Vein endothelial cell (primary cell): ENCODE measurements at places on chromosomes 2 and 18. TPM values are rescaled to one million over a fixed set of nuclear protein-coding genes. Genes with fewer than 3 reads are reported as not detected.

The ICOS gene
- total RNA-seq: not detected in 2 replicates

The SP140L gene
- total RNA-seq: 8.5 and 15.4 TPM in 2 replicates

The CD8B gene
- total RNA-seq: not detected in 2 replicates

The ALPI gene
- total RNA-seq: not detected in 2 replicates

The CGREF1 gene
- total RNA-seq: 3.2 and 8.5 TPM in 2 replicates

The APCDD1 gene
- total RNA-seq: 0.33 TPM in 1 of 2 replicates, not detected in the other

The KIAA2012 gene
- not detected in 2 replicates for total RNA-seq

The SOWAHC gene
- total RNA-seq: 2.9 and 6.2 TPM in 2 replicates

The ZRANB3 gene
- 5.9 and 8.0 TPM in 2 replicates for total RNA-seq

The DNAH6 gene
- under 0.01 TPM in 2 replicates for total RNA-seq

The FAM161A gene
- total RNA-seq: 0.65 and 1.7 TPM in 2 replicates

The VAMP5 gene
- 40.1 and 44.1 TPM in 2 replicates for total RNA-seq

The ITGB6 gene
- under 0.01 and 0.10 TPM in 2 replicates for total RNA-seq

The CKAP2L gene
- total RNA-seq: 6.2 and 12.2 TPM in 2 replicates

The METTL4 gene
- total RNA-seq: 8.5 and 12.7 TPM in 2 replicates

The RAB17 gene
- 2.3 and 9.5 TPM in 2 replicates for total RNA-seq

The C2orf74 gene
- 1.3 and 5.9 TPM in 2 replicates for total RNA-seq

The ANO7 gene
- 1.6 and 1.9 TPM in 2 replicates for total RNA-seq

The NT5DC4 gene
- total RNA-seq: not detected in 2 replicates

The HOXD13 gene
- total RNA-seq: not detected in 2 replicates

The TMEM182 gene
- 0.48 and 0.98 TPM in 2 replicates for total RNA-seq

The C2orf66 gene
- under 0.01 and 0.38 TPM in 2 replicates for total RNA-seq

The IL36RN gene
- not detected in 2 replicates for total RNA-seq

The TBR1 gene
- total RNA-seq: under 0.01 and 0.10 TPM in 2 replicates

The SCYGR5 gene
- not detected in 2 replicates for total RNA-seq

The NBEAL1 gene
- 24.5 and 32.7 TPM in 2 replicates for total RNA-seq

The CD28 gene
- total RNA-seq: under 0.01 TPM in 2 replicates

The STPG4 gene
- 0.29 and 0.33 TPM in 2 replicates for total RNA-seq

The CRYGD gene
- not detected in 2 replicates for total RNA-seq

The CLEC4F gene
- total RNA-seq: not detected in 2 replicates

The WDR54 gene
- total RNA-seq: 32.2 and 36.9 TPM in 2 replicates

The UGT1A6 gene
- not detected in 2 replicates for total RNA-seq

The SCYGR4 gene
- total RNA-seq: not detected in 2 replicates

The CD207 gene
- not detected in 2 replicates for total RNA-seq

The CYBRD1 gene
- 26.0 and 30.1 TPM in 2 replicates for total RNA-seq

The SLC35G4 gene
- total RNA-seq: not detected in 2 replicates

The EMILIN1 gene
- total RNA-seq: 1.4 and 2.9 TPM in 2 replicates

The DYNC2LI1 gene
- total RNA-seq: 10.6 and 14.4 TPM in 2 replicates

The ING5 gene
- 13.7 and 19.3 TPM in 2 replicates for total RNA-seq

The MARCHF4 gene
- total RNA-seq: 4.9 and 5.3 TPM in 2 replicates

The GEN1 gene
- total RNA-seq: 10.8 and 25.5 TPM in 2 replicates

The ZSWIM2 gene
- under 0.01 and 0.10 TPM in 2 replicates for total RNA-seq

The B3GNT7 gene
- total RNA-seq: 0.33 and 0.67 TPM in 2 replicates

The DSG1 gene
- not detected in 2 replicates for total RNA-seq

The IL1R2 gene
- not detected in 2 replicates for total RNA-seq

The G6PC2 gene
- total RNA-seq: not detected in 2 replicates

The HES6 gene
- 2.7 and 4.2 TPM in 2 replicates for total RNA-seq

The LIMS3 gene
- total RNA-seq: 16.0 and 34.9 TPM in 2 replicates

The LINC00305 gene
- total RNA-seq: not detected in 2 replicates

The ATP6V1B1 gene
- total RNA-seq: not detected in 2 replicates

The IL36G gene
- not detected in 2 replicates for total RNA-seq

The HOXD12 gene
- not detected in 2 replicates for total RNA-seq

The MOGAT1 gene
- not detected in 2 replicates for total RNA-seq

The TMEM163 gene
- total RNA-seq: 0.33 and 0.67 TPM in 2 replicates

The GBX2 gene
- total RNA-seq: 1.5 and 2.6 TPM in 2 replicates

The POTEC gene
- not detected in 2 replicates for total RNA-seq

The FN1 gene
- total RNA-seq: 1,141 and 2,305 TPM in 2 replicates

The PXDN gene
- 449 and 560 TPM in 2 replicates for total RNA-seq

The GYPC gene
- total RNA-seq: 120 and 147 TPM in 2 replicates
